ENCODE measurements at places on chromosomes 11 and 22.

DNA sequence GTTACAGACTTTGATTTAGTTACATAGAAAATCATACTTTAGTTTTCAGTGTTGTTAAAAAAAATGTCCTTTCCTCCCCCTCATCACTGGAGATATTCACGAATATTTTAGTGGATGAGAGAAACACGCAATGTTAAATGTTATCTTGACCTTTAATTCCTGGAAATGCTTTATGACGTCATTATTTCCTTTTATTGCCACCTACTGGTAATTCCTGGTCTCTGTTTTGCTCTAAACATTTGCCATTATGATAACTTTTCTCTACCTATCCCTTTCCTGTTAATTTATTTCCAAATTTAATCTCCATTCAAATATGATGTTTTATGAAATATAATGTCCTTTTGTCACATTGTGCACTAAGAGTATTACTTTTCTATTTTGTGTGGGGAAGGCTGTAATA lies 770.6 kb downstream of the FAM181B start:
- DNase-seq, result no peak

DNA sequence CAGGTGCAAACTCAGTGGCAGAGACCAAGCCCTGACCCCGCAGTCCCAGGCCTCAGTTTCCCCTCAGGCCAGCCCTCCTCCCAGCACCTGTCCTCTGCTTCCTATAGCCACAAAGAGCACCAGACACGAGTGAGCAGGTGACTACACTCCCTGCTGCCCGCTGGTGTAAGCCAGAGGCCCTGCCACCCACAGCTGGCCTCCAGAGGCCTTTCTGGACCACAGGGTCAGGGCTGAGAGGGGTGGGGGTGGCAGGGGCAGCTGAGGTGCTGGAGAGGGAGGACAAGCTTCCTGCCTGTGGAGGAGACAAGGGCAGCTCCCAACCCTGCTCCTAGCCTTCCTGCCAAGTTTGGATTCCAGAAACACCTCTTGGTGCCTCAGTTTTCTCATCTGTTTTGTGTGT lies 31.3 kb upstream of the WNT7B start:
- DNase-seq, result no peak

DNA sequence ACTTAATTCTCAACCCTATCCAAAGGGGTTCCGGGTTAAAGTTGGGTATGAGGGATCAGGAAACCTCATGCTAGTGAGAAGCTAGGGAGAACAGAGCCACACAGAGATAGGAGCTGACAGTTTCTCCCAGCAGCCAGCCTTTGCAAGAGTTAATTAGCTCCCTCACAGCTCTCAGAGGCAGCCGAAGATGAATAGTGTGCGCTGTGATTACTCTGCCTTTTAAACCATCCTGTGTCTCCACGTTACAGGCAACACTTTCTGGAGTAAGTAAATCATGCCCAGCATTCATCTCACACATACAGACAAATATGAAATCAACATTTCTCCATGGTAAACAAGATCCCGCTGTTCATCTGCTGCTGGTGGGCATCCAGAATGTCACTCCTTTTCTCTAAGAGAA lies 429.6 kb downstream of the INSC start:
- no peak for DNase-seq

DNA sequence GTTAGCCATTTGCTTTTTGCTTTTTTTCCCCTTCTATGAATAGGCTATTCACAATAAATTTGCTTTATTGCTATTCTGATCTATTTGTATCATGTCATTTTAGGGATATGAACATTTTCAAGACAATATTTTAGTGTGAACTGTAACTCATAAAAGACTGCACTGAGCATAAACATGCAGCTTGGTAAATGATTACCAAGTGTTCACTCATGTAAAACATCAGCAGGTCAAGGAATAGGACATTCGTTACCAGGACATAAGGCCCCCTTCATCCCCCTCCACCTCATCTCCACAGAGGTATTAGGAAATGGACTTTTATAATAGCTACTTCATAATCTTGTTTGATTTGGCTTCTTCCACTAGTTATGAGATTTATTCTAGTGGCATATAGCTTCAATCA lies 12.4 kb downstream of the NLRP14 start:
- no peak for DNase-seq

- no peak for DNase-seq
Observed at GRCh38 chr11:82756765-82757639, 23.3 kb upstream of the FAM181B start.

DNA sequence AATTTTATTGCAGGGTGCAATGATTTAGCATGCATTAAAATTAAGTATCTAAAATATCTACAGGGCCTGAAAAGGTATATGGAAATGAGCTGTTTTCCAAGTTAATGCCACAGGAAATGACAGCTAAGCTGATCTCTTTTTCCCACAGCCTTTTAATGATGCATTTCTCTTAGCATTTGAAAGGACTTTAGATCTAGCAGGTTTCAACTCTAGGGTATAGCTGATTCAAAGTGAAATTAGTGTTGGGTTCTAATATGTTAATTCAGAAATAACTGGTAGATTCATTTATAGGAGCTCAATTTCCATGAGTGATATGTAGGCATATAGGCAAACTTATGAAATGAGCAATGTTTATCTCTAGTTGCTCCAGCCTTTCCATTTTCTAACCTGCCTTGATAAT lies 274.2 kb downstream of the CASP12 start:
- peak; percentile 44 for DNase-seq

DNA sequence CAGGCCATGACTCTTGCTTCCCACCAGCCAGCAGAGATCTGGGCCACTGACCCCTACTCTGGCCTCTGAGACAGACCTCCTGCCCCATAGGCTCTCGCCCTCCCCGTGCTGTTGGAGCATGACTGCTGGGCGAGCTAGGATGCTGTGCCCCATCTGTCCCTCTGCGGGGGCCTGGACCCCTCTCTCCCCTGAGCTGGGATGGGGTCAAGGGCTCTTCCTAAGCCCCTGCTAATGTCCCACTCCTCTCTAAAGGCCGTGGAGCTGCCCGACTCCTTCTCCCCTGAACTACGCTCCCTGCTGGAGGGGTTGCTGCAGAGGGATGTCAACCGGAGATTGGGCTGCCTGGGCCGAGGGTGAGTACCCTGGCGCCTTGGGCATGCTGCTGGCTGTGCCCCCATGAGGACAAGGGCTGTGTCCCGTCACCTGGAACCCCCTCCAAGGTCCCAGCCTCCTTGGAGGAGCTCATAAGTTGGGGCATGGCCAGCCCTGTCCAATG lies 6.2 kb upstream of the ANKRD13D start:
- no peak for DNase-seq

DNA sequence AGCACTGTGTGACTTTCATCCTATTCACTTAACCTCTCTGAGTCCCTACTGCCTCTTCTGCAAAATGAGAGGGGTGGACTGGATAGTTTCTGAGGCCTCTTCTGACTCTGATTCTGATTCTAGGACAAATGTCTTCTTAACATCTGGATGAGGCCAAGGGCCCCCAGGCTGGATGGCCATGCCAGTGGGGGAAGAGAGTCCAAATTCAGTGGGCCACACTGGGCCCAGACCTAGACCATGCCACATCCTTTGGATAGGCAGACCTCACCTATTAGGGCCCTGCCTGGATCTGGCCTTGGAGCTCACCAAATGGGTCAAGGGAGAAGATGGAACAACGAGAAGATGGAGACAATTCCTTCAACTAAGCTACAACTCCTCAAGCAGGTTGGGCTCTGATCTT lies 24.6 kb downstream of the NRXN2 start:
- no peak for DNase-seq

DNA sequence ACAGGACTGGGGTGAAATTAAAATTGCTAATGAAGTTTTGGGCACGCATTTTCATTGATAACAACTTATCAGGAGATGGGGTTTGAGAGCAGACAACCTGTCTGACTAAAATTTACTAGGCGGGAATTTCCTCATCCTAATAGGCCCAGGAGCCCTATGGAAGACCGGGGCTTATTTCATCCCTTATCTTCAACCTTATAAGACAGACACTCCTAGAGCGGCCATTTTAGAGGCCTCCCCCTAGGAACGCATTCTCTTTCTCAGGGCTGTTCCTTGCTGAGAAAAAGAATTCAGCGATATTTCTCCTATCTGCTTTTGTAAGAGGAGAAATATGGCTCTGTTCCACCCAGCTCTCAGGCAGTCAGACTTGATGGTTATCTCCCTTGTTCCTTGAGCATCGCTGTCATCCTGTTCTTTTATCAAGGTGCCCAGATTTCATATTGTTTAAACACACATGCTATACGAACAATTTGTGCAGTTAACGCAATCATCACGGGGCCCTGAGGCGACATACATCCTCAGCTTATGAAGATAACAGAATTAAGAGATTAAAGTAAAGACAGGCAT lies 39.3 kb upstream of the ZC3H12C start:
- DNase-seq, result no peak

- DNase-seq, result no peak
Observed at GRCh38 chr11:64103277-64103985, 62.5 kb downstream of the MACROD1 start.

- no peak for DNase-seq
Observed at GRCh38 chr11:134662629-134663360, 250.8 kb upstream of the B3GAT1 start.

- peak; percentile 11 for DNase-seq
Observed at GRCh38 chr11:23021287-23021863, 161.1 kb upstream of the CCDC179 start.

GRCh38 chr11:103851166-103851651 lies 185.2 kb upstream of the DDI1 start:
- no peak for DNase-seq

GRCh38 chr11:2911088-2911784 lies 18.0 kb downstream of the PHLDA2 start:
- no peak for DNase-seq

DNA sequence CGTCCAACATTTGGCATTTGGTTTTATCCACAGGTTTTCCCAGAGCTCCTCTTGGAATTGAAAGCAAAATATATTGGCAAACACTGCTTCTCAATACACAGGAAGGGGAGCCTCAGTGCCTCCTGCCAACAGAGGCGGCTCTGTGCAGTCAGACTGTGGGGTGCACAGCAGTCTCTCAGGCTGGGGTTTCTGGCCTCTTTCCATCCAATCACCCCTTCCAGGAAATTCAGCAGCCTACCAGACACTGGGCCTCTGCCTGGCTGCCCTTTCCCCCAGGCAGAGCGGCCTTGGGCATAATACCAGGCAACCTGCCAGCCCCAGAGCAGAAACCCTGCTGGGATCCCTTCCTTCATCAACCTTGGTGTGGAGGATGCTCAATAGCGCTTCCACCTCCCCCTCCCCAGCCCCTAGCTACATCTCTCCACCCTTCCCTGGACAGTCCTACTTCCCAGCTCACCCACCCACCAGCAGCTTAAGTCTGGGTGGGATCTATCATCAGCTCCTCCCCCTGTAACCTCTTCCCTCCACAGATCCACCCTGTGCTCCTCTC lies 17.8 kb upstream of the RAPSN start:
- no peak for DNase-seq

GRCh38 chr11:87374038-87374807 lies 336.5 kb downstream of the TMEM135 start:
- no peak for DNase-seq

- DNase-seq, result no peak
Observed at GRCh38 chr22:28172892-28173670, 254.0 kb upstream of the PITPNB start.

- DNase-seq, result no peak
Observed at GRCh38 chr22:25404928-25405816, 159.3 kb upstream of the GRK3 start.

DNA sequence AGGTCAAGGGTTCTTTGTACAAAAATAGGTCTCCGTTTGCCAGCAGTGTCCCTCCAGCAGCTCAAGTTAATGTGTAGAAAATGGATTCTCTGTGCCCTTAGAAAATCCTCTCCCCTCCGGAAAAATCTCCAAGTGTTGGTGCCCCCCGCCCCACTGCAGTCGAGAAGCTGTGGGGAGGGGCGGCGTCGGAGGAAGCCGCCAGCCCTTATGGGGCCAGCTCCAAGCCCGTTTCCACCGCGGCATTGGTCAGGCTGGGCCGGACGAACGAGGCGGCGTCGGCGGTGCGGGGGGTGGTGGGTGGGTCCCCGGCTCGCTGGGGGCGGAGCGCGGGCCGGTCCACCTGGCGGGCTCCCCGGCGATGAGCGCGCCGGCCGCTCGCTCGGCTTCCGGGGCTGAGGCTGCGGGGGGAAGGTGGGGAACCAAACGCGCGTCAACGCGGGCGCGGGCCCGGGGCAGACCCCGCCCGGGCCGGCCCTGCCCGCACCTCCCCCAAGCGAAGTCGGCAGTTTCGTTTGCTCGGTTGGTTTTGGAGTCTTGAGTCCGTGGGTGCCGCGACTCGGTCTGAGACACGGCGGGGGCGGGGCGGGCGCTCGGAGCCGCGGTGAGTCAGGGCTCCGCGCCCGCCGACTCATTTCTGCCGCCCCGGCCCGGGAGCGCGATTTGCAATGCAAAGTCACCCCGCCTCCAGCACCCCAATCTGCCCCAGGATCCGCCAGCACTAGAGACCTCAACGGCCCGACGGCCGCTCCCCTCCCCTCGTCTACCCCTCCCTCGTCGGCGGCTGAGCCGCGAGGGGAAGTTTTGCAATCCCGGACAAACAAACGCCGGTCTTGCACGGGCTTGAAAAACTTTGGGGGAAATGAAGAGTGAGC lies 1.4 kb downstream of the ASCL2 start:
- DNase-seq, result peak; percentile 33

DNA sequence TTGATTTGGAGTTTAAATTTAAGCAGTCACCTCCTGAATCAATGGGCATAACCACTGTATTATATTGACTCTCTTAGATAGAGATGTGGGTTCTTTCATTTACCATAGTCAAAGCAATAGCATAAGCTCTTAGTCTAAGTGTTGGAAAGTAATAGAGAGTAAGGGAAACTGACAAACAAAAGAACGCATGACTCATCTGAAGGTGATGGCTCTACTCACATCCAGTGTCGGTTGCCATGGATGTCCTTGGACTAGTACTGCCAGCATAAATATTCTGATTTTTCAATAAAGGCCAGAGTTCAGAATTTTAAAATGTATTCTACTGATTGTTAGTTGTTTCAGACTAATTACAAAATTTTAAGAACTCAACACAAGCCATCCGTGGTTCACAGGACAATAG lies 444.9 kb upstream of the DDI1 start:
- no peak for DNase-seq

DNA sequence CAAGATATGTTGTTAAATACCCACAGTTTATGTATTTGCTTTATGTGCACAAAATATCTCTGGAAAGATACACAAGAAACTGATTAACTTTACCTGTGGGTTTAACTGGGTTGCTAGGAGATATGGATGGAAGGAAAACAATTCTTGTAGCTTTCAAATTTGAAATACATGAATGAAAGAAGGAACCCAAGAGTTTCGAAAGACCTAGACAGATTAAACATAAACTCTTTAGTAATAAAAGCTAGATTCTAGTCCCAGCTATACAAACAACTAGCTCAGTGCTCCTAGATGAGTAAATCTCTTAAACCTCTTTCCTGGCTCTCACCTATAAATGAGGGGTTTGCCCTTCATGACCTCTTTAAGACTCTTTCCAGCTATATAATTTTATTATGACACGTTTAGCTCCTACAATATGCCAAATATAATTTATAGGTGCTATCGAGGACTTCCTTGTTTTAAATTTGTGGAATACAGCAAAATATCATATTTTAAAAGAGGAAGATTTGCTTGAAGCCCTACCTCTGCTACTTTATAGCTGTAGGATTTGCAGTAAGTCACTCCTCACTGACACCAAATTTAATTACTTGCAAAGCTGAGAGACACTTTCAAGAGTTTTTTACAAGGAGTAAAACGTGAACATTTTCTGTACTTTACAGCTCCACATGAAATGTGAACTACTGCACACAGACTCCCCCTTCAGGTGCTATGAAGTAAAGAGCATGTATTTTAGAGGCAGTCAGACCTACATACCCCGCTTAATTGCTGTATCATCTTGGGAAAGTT lies 50.7 kb downstream of the RRAS2 start:
- no peak for DNase-seq

GRCh38 chr22:45211848-45212247 lies 28.8 kb downstream of the KIAA0930 start:
- no peak for DNase-seq

- peak; percentile 28 for DNase-seq
Observed at GRCh38 chr11:10908215-10908951, 50.5 kb upstream of the ZBED5 start.
